ENCODE measurements at places on chromosomes 2 and 18. TPM values are rescaled to one million over a fixed set of nuclear protein-coding genes. Genes with fewer than 3 reads are reported as not detected.

Gene ACYP2
- total RNA-seq: 13.4 TPM

Gene EGR4
- not detected for total RNA-seq

Gene SALL3
- 0.52 TPM for total RNA-seq

Gene TXNDC2
- total RNA-seq: not detected

Gene PPP1R1C
- 0.07 TPM for total RNA-seq

Gene PJVK
- total RNA-seq: 2.5 TPM

Gene SERPINB11
- total RNA-seq: not detected

Gene COL4A4
- 7.7 TPM for total RNA-seq

Gene SKOR2
- total RNA-seq: not detected

Gene PAX8
- total RNA-seq: 1.6 TPM

Gene SERPINB3
- 0.07 TPM for total RNA-seq

Gene MERTK
- total RNA-seq: 0.69 TPM

Gene REG1B
- not detected for total RNA-seq

Gene PROKR1
- total RNA-seq: not detected

Gene MOGAT1
- not detected for total RNA-seq

Gene SP140L
- 8.2 TPM for total RNA-seq

Gene RAB6C
- total RNA-seq: not detected

Gene GALNT5
- total RNA-seq: 146 TPM

Data from smooth muscle cell of the pulmonary artery (primary cell).